HT1080 (cell line): ENCODE measurements at places on chromosomes 16 and 17. TPM values are rescaled to one million over a fixed set of nuclear protein-coding genes. Genes with fewer than 3 reads are reported as not detected.

CYGB gene
- total RNA-seq = 0.14 and 0.37 TPM in 2 replicates

SCNN1G gene
- total RNA-seq = not detected in 2 replicates

TPPP3 gene
- total RNA-seq = not detected in 2 replicates

FOXJ1 gene
- total RNA-seq = not detected in 2 replicates

VMP1 gene
- total RNA-seq = 67.1 and 69.3 TPM in 2 replicates

HBA1 gene
- not detected in 2 replicates for total RNA-seq

RASD1 gene
- total RNA-seq = not detected in 2 replicates

UMOD gene
- not detected in 2 replicates for total RNA-seq

KRT13 gene
- total RNA-seq = not detected in 2 replicates

ASIC2 gene
- total RNA-seq = not detected in 2 replicates

TM4SF5 gene
- not detected in 2 replicates for total RNA-seq

LUC7L gene
- 69.2 and 73.3 TPM in 2 replicates for total RNA-seq

ABCA6 gene
- total RNA-seq = not detected in 2 replicates

TAC4 gene
- 0.20 TPM in 1 of 2 replicates, not detected in the other for total RNA-seq

CCR7 gene
- total RNA-seq = 0.07 and 0.21 TPM in 2 replicates

PIPOX gene
- 0.14 and 0.33 TPM in 2 replicates for total RNA-seq

ZC3H18 gene
- total RNA-seq = 18.7 and 21.7 TPM in 2 replicates

TANC2 gene
- total RNA-seq = 11.2 and 14.0 TPM in 2 replicates

KCNJ12 gene
- total RNA-seq = 0.10 and 0.21 TPM in 2 replicates

NRN1L gene
- total RNA-seq = not detected in 2 replicates
